ENCODE measurements at places on chromosomes 5 and 9.

DNA sequence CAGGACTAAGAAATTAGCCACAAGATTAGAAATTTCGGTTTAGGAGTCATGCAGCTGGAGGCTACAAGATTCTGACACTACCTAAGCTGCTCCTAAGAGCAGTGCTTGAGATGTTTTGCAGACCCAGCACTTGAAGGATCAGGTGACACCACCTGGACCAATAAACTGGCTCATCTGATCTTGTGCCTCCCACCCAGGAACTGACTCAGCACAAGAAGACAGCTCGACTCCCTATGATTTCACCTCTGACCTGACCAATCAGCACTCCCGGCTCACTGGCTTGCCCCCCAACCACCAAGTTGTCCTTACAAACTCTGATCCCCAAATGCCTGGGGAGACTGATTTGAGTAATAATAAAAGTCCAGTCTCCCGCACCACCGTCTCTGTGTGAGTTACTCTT is 170.4 kb downstream of the TTC39B start:
- DNase-seq = no peak

DNA sequence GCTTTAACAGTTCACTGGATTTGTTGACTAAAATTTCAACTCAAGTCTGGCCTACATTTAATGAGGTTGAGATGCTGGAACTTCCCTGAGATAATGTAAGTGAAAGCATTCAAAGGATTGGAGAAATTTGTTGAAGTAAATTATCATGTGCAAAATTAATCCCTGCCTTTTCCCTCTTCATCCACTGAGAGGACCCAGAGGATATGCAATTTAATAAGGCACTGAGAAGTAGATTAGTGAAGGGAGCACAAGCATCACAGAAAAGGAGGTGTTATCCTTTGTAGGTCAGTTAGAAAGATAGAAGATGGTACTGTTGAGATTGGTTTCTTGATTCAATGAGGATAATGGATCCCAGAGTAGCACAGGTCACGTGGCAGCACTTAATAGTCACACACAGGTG is 42.6 kb upstream of the ANKRD31 start:
- no peak for DNase-seq

- no peak for DNase-seq
Measured at GRCh38 chr5:4275232-4275631, 679.6 kb downstream of the IRX1 start.

DNA sequence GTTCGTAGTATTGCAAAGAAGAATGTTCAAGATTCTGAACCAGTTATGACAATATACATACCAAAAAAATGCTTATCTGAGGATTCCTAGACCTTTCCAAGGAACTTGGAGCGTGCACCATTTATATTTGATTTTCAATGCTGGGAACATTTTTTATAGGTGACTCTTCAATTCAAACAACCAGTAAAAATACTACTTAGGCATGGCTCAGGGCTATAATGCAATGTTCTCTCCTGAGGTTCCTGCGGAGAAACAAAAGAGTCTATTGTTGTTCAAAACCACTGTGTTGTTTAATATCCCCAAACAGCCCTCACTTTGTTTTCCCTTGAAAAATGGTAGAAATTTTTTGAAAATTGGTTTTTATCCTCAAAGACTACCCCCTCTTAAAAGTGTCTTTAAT is 335.7 kb upstream of the IZUMO3 start:
- DNase-seq = no peak

DNA sequence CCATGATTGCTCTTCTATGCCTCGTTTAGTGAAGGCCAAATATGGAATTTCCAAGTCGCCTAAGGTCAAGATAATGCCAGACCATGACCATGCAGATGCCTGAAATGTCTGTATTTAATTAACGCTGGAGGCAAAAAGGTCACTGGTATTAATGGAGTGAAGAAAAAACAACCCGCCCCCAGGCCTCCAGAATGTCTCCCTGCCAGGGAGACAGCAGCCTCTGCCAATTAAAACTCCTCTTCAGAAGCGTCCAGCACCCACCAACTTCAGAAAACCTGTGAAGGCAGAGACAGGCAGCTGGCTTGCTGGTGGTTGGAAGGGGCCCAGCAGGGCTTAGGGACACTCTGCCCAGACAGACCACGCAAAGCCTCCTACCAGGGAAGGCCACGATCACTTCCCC is 94.4 kb downstream of the VAV2 start:
- no peak for DNase-seq

DNA sequence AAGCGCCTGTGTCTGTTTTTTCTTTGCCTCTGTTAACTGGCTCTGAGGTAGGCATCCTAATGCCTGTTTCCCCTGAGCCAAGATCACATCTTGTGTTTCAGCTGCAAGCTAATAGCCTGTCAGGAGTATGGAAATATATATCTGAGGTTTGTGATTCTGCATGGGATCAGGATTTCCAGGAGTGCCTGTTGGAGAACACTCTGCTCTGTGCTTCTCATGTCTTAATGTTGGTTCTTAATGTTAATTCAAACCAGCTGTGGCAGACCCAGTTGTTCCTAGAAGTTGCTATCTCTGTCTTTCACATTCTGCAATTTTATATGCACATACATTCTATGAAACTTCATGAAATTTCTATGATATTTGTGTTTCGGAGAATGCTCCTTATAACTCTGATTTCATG is 72.1 kb downstream of the PGM5 start:
- DNase-seq = no peak
